Sigmoid colon (tissue), 7 donors: ENCODE measurements at places on chromosomes 3 and 15. TPM values are rescaled to one million over a fixed set of nuclear protein-coding genes. Genes with fewer than 3 reads are reported as not detected.

OSTN gene
- total RNA-seq, result 0.36 TPM

SAMD7 gene
- not detected for total RNA-seq

GRCh38 chr3:159922861-159923312 is 65.7 kb upstream of the IL12A start:
- no peak for DNase-seq
- H3K36me3 ChIP-seq, result no peaks in the 10 kb centered on the region
- no peaks in the 10 kb centered on the region for H3K4me1 ChIP-seq

- H3K27me3 ChIP-seq, result no peaks in the 10 kb centered on the region
- no peaks in the 10 kb centered on the region for H3K4me1 ChIP-seq
- no peak overlapping the region for H3K27ac ChIP-seq
- DNase-seq, result no peak
- no peaks in the 10 kb centered on the region for H3K36me3 ChIP-seq
- no peak overlapping the region for H3K4me3 ChIP-seq
Measured at GRCh38 chr3:76370749-76371520, 585.6 kb upstream of the ZNF717 start.

GRCh38 chr3:20378315-20378714 is 192.3 kb upstream of the SGO1 start:
- H3K27me3 ChIP-seq, result no peaks in the 10 kb centered on the region
- H3K36me3 ChIP-seq, result no peaks in the 10 kb centered on the region
- H3K27ac ChIP-seq, result no peak overlapping the region
- H3K4me3 ChIP-seq, result no peak overlapping the region
